Immature natural killer cell (primary cell): ENCODE measurements at places on chromosomes 12 and 14. TPM values are rescaled to one million over a fixed set of nuclear protein-coding genes. Genes with fewer than 3 reads are reported as not detected.

DNA sequence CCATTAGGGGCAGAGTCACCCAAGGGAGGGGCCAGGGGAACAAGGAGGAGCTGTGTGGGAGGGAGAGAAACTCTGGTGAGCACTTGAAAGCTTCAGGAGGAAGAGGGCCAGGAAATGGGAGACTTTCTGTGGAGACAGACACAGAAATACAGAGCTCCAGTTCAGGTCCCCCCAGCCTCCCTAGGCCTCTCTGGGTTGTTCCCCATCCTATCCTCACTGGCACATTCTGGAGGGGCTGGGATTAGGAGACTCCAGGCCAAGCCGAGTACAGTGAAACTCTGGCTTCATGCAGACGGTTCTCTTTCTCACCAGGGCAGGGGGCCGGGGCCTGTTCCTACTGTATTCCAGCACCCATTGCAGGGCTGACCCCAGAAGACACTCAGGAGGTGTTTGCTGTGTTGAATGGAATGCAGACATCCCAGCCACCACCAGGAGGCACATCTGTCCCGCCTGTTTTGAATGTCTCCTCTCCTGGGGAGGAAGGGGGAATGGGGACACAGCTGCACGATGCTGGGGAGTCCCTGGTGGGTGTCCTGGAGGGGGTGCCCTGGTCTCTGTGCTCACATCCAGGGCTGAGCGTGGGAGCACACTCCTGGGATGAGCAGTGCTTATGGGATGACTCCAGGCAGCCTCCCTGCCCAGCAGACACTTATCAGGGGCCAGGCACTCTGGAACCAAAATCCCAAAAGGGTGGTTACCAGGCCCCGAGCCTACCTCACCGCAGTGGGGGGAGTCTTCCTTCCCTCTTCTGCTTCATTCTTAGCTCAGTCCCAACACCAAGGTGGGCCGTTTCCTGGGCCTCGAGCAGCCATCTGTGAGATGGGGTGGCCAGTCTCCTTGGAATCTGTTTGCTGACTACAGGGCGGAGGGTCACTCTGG is 5.5 kb upstream of the KRT84 start:
- DNase-seq, result no peak

- no peak for DNase-seq
Observed at GRCh38 chr14:92706386-92706785, 42.0 kb downstream of the LGMN start.

Gene ZDHHC22
- polyA plus RNA-seq, result not detected

Gene MANSC1
- polyA plus RNA-seq, result 0.77 TPM
